ENCODE measurements at places on chromosomes 2 and 18.

DNA sequence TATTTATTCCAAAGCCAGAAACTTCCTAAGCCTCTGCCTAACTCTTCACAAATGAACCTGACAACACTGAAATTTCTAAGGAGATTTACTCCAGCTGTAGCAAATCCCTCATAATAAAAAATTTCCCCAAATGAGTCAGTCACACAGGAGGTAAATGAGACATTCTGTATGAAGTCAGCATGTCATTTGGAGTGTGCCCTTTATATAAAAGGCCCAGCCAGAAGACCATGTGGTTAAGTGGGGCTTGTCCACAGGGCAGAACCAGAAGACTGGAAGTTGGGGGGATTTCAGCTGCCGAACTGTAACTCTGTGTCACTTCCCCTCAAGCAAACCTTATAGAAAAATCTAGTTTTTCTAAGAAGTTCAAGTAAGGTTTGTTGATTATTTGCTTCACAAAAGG is 30.2 kb downstream of the NRP2 start:
- no peak for DNase-seq

DNA sequence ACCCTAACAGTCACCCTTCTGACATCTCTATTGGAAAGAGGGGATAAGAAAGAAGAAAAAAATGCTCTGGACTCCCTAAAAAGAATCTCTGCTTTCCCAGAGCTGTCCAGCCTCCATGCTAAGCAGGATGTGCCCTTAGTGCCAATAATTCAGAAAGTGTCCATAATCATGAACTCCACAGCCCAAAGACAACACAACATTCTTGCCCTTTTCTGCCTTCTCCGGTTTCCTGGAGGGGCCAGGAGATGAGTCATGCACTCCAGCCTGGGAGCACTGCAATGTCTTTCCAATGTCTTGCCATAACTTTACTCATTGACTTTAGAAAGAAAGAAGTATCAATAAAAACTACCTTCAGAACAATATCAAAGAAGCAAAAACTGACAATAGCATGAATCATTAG is 44.0 kb downstream of the KLF7 start:
- DNase-seq, result no peak

DNA sequence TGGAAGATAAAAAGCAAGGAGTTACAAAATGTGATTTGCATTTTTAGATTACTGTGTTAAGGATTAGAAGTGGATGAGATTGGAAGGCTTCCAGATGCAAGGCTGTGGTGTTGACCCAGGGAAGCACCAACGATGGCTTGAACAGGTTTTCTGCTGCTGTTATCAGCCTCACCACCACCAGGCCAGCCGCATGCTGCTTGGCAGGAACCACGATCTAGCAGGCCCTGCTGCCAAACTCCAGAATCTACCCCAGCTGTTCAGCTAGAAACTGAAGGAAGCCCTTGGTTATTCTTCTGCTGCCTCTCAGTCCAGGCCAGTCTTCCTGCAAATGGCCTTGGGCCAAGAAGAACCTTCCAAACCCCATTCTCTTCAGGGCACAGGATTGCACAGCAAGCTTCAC is 133.9 kb downstream of the MTCL1 start:
- no peak for DNase-seq

DNA sequence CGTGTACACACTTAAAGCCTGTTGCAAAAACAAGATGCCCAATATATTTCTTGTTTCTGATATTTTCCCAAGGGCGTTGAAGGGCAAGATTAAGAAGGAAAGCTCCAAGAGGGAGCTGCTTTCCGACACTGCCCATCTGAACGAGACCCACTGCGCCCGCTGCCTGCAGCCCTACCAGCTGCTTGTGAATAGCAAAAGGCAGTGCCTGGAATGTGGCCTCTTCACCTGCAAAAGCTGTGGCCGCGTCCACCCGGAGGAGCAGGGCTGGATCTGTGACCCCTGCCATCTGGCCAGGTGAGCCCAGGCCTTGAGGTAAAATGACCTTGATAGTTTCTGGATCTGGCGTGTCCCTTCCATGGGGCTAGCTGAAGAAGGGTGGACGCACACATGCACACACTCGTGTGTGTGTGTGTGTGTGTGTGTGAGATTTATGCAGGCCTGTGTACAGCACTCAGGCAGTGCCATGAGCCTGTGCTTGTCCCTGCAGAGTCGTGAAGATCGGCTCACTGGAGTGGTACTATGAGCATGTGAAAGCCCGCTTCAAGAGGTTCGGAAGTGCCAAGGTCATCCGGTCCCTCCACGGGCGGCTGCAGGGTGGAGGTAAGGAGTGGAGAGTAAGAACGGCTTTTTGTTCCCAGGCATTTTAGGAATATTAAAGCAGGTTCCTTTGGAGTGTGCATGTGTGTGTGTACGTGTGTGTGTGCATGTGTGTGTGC is 23.6 kb downstream of the MLPH start:
- no peak for DNase-seq

DNA sequence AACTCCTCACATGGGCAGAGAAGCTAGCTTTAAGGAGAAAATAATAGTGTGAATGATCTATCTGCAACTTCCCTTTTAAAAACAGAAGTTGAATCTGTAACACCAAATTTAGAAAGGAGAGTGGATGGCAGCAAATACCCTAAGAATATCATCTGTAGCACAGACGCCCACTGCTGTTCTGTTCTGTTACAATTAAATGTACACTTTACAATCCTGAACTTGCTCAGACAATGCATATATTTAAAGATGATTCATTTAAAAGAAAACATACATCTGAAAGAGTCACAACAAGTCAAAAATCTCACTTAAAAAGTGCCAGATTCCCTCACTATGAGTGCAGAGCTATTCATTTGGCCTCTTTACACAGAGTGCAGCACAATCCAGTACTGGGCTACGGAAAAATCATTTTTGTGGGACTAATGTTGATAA is 8.0 kb upstream of the SERTAD2 start:
- DNase-seq, result no peak
